ENCODE measurements at places on chromosomes 12 and 14. TPM values are rescaled to one million over a fixed set of nuclear protein-coding genes. Genes with fewer than 3 reads are reported as not detected.

RD3L gene
- not detected for total RNA-seq

GDF3 gene
- not detected for total RNA-seq

OTX2 gene
- not detected for total RNA-seq

TEX52 gene
- total RNA-seq: 0.20 TPM

AREL1 gene
- total RNA-seq: 30.1 TPM

PTGER2 gene
- total RNA-seq: 2.5 TPM

KCNK10 gene
- not detected for total RNA-seq

METTL3 gene
- 74.9 TPM for total RNA-seq

POTEM gene
- not detected for total RNA-seq

SMIM41 gene
- total RNA-seq: not detected

A2M gene
- total RNA-seq: not detected

PLEKHH1 gene
- total RNA-seq: 9.1 TPM

RGS6 gene
- 0.64 TPM for total RNA-seq

PAX9 gene
- total RNA-seq: not detected

LHX5 gene
- not detected for total RNA-seq

USP30 gene
- total RNA-seq: 21.0 TPM

CLEC14A gene
- total RNA-seq: not detected

C14orf39 gene
- not detected for total RNA-seq

PRKCH gene
- 216 TPM for total RNA-seq

NCOR2 gene
- total RNA-seq: 125 TPM

PPFIA2 gene
- total RNA-seq: not detected

TROAP gene
- total RNA-seq: 67.4 TPM
